ENCODE measurements at places on chromosomes 1 and 21.

- no peak for DNase-seq
Measured at GRCh38 chr1:6967431-6968111, 182.3 kb downstream of the CAMTA1 start.

- DNase-seq, result no peak
Measured at GRCh38 chr21:28794371-28794851, 198.3 kb downstream of the LTN1 start.

- DNase-seq, result no peak
Measured at GRCh38 chr1:93489756-93490155, 41.8 kb downstream of the FNBP1L start.

DNA sequence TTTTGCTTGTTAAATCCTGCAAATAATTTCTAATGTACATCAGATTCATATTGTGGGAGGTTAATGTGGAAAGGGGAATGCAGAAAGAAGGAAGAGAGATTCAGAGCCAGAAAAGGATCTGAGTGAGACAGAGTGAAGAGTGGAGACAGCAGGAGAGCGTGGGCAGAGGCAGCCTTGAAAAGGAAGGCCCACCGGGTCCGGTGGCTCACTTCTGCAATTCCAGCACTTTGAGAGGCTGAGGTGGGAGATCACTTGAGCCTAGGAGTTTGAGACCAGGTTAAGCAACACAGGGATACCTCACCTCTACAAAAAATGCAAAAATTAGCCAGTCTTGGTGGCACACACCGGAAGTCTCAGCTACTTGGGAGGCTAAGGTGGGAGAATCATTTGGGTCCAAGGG lies 222.0 kb upstream of the RAB4A start:
- DNase-seq, result no peak

- no peak for DNase-seq
Measured at GRCh38 chr1:73500154-73500553, 697.8 kb downstream of the LRRIQ3 start.

All from stimulated activated CD8-positive, alpha-beta memory T cell treated with anti-CD3 and anti-CD28 coated beads, Interleukin-4, amount 100 ng/mL, for 48 hours (primary cell).